CD4-positive, alpha-beta T cell treated with Interleukin-6 at 100 ng/mL for 8 hours (primary cell): ENCODE measurements at places on chromosomes 1 and 21.

- no peak for DNase-seq
Measured at GRCh38 chr21:26952374-26953066, 14.4 kb downstream of the ADAMTS5 start.

DNA sequence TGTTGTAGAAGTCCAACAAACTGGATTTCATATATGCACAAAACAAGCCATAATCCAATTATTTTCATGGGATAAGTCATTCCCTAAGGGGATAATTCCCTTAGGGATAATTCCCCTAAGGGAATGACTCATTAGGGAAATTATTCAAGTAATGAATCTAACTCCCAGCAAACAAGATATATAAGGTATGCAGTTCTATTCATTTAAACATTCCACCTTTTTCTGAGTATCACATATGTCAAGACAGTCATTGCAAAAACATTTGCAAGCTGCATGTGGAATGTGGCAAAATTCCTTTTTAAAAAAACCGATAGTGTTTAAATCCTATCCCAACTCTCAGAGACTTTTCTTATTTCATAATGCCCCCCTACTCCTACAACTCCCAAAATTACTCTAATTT lies 131.2 kb downstream of the AKT3 start:
- no peak for DNase-seq

DNA sequence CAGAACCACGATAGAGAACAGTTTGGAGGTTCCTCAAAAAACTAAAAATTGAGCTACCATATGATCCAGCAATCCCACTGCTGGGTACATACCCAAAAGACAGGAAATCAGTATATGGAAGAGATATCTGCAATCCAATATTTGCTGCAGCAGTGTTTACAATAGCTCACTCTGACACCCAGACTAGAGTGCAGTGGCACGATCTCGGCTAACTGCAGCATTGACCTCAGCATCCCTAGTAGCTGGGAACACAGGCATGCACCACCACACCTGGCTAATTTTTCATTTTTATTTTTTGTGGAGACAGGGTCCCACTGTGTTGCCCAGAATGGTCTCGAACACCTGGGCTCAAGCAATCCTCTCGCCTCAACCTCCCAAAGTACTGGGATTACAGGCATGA lies 13.1 kb downstream of the TTC13 start:
- no peak for DNase-seq

GRCh38 chr1:172275478-172275877 lies 145.0 kb upstream of the C1orf105 start:
- DNase-seq = no peak

- DNase-seq = no peak
Measured at GRCh38 chr1:1907098-1907736, 7.8 kb upstream of the CALML6 start.

GRCh38 chr1:87140831-87141540 lies 187.7 kb upstream of the LMO4 start:
- DNase-seq = no peak

DNA sequence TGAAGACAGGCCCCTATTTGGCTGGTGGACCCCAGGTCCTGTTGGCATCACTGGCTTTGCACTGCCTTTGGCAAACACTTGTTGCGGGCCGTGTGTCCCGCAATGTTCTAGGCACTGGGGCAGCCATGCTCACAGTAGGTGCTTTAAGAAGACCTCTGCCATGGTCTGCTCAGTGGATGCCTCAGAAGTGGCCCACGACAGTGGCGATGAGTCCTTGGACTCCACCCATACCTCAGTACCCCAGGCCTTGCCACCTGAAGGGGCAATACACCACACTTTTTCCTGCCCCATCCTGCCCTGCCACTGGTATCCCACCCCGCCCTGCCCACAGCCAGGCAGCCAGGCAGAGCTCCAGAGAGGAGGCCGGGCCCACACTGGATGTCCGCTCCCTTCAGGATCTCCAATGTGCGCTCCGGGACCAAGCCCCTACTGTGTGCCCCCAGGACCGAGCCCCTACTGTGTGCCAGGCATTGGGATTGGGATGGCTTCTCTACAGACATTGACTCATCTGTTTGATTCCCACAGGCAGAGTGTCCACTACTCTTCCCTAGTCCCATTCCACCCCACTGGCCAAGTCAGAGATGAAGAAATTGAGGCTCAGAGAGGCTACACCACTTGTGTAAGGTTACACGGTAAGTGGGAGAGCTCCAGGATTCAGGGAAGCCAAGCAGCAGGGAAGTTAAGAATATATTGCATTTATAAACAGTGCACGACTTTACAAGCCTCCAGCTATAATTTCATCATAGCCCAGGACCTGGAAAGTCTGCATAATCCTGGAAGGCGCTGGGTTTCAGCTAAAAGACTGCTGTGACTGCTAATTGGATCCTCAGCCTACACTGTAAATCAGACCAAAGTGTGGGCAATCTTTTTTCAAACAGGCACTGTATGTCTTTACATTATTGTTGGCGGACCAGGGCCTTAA lies 101.6 kb downstream of the DMRTB1 start:
- DNase-seq = no peak

DNA sequence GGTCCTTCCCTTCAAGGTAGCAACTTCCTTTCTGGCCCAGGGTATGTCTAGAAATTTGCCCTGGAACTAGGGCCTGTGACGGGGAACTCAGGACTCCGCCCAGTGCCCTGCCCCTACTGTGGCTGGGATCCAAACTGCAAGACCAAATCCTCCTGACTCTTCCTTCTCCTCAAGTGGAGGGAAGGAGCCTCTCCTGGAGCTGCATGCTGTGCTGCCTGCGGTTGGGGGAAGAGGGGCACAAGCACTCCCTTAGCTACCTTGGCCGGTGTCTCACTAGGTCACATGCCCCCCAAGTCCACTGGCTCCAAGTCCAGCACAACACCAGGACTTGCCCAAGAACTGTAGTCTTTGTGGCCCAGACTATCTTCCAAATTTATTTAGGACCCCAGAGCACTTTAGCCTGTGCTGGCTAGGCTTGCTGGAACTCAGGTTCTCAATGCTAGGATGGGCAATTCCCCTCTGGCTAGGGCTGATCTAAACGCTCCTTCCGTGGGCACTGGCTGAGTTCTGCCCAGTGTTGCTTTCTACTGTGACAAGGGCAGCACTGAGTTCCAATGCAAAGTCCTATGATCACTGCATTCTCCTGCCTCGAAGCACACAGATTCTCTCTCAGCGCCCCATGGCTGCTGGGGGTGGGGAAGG lies 12.2 kb downstream of the ADSS2 start:
- DNase-seq = no peak

- no peak for DNase-seq
Measured at GRCh38 chr1:178869119-178869697, 1.7 kb downstream of the ANGPTL1 start.

GRCh38 chr1:236800002-236800620 lies 5.0 kb downstream of the MTR start:
- DNase-seq = no peak

DNA sequence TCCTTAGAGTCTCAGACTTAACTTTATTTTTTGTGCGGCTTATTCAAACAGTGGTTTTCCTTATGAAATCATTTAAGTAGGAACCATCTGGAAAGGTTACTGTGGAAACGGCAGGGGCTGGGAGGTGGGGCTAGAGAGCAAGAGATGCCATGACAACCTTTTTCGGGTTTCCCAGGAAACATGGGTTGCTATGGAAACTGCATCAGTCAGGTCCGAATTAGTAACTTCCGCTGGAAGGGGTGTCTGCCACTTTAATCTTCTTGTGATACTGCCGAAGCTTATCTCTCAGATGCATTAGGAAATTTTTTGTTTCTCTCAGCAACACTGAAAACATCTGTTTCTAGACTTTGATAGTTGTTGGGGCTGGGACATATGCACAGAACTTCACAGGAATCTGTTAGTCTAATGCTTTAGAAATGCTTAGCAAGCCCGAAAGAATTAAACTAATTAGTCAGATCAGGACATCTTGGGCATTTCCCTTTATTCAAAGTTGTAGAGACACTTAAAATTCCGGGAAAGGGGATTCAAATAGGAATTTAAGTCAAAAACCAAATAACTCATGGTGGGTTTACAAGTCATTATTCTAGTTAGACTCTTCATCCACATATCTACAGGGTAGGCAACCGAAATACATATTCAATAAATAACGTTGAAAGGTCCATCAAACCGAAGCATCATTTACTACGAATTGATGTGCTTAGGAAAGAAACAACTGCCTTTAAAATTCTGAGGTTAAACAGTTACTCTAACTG lies 2.6 kb downstream of the KCNA3 start:
- peak; percentile 84 for DNase-seq

DNA sequence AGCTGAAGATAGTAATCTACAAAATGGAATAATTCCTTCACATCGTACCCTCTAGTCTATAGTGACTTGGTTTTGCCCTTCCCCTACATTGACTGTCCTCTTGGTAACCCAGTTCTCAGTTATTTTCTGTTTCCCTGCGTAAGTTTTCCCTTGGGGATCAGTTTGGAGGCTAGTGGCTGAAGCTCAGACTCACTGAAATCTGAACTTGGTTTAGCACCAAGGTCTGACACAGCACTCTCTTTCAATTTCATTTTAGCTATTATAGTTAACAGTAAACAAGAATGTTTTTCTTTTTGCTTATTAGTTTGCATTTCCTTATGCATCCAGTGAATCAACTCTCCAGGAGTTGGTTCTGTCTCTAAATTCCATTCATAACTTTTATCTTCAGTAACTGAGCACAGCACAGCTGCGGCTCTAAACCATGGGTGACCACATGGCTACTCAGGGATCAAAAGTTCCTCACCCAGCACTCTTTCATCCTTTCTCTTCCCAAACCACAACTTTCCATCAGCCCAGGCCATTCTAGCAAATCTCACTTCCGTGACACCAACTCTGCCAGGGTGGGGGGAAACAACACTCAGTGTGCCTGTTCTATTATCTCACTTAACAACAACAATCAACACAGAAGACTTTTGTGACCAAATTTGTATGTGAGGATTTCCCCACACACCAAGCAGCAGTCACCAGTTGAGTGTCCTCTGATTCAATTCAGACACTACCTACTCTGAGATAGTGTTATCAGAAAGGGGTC lies 17.6 kb upstream of the IFI6 start:
- no peak for DNase-seq

- no peak for DNase-seq
Measured at GRCh38 chr1:6884652-6885153, 99.4 kb downstream of the CAMTA1 start.

GRCh38 chr1:235011599-235012435 lies 116.8 kb downstream of the TOMM20 start:
- DNase-seq = peak; percentile 98

DNA sequence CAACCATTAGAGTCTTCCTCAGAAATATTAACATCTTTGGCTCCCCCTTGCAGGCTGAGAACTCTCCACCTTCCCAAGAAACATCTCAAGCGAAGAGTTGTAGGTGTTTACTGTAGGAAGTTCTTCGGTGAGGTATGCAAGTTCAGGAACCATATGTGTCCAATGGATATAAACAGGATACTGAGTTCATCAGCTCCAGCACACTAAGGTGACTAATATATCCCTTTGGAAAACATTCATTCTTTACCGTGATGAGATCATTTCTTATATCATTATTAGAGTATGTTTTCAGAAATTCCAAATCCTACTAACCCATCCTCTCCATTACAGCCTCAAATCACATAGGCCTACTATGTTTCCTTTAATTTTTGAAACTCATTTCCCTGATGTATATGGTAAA lies 37.3 kb upstream of the PRMT6 start:
- DNase-seq = no peak

DNA sequence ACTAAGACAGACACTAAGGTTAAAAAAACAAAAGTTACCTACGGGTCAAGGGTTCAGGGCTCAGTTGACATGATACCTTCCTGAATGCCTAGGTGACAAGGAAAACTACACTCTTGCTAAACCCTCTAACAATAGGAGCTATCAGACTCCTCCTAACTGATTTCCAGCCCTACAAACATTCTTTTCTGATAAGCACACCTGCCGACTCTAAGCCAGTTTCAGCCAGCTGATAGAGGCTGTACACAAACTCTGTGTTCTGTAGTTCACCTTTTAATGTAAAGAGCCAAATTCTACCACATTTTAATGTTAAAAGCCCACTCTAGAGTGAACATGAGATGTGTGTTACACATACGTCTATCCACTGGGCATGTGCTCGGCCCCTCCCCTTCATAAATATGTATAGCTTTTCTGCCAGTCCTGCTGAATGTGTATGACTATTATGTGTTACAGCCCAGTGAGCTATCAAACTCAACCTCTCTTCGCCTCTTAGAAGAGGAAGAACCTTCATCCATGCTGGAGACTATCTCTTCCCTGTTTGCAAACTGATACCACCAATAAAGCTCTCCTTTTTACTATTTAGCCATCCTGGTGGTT lies 40.0 kb upstream of the FAM163A start:
- no peak for DNase-seq

GRCh38 chr1:228941666-228942065 lies 206.4 kb downstream of the RHOU start:
- no peak for DNase-seq

GRCh38 chr1:44694863-44695478 lies 20.5 kb downstream of the ARMH1 start:
- DNase-seq = no peak

- no peak for DNase-seq
Measured at GRCh38 chr1:157482174-157482573, 70.1 kb downstream of the FCRL5 start.

DNA sequence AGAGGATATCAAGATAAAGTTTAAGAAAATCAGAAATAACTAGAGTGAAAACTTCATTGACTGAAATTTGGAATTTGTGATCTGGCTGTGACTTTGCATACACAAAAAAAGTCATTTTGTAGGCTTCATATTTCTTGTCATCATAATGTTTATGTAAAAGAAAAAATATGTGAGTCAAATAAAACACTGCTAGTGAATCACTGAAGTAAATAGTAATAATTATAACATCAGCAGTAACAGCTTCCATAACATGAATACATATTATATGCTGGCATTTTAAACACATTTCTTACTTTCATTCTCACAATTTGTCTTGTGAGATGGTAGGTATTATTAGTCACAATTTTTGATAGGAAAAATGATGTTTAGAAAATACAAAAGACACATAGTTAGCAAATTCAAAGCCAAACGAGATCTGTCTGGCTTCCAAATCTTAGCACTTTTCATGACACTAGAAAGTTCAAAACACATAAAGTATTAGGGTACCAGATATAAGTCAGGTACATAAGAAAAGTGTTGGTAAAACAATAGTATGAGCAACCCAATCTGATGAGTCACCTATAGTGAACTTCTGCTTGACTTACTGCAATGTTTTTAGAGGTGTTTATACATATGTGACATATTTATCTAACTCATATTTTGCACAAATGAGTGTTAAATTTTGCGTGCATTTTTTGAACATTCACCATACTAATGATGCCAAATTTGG lies 241.0 kb upstream of the SNX7 start:
- no peak for DNase-seq

- no peak for DNase-seq
Measured at GRCh38 chr1:57218487-57219079, 205.3 kb downstream of the DAB1 start.

GRCh38 chr1:223176437-223176836 lies 33.4 kb upstream of the TLR5 start:
- DNase-seq = no peak
